ENCODE measurements at places on chromosomes 13 and 19.
A peak's percentile ranks its signal among the peaks of the same experiment; 100 is the strongest.

DNA sequence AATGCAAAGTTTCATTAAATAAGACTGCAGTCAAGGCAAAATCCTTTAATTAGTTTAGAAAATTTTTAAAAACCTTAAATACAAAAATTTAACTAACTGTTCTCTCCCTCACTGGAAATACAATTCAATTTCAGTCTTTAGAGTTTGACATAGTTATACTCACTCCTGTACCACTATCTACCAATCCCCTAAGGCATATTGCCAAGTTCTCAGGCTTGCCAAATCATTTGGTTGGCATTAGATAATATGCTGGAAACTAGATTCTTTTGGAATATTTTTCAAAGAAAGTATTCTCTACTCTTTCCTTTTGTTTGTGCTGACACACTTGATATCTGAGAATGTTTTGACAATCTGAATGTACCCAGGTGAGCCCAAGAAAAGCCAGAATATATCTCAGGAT is 77.2 kb downstream of the TSC22D1 start:
- no peak for DNase-seq

GRCh38 chr13:40438022-40438680 is 228.3 kb downstream of the FOXO1 start:
- no peak for DNase-seq

GRCh38 chr13:45728759-45729158 is 26.6 kb downstream of the CBY2 start:
- DNase-seq: peak; percentile 61

DNA sequence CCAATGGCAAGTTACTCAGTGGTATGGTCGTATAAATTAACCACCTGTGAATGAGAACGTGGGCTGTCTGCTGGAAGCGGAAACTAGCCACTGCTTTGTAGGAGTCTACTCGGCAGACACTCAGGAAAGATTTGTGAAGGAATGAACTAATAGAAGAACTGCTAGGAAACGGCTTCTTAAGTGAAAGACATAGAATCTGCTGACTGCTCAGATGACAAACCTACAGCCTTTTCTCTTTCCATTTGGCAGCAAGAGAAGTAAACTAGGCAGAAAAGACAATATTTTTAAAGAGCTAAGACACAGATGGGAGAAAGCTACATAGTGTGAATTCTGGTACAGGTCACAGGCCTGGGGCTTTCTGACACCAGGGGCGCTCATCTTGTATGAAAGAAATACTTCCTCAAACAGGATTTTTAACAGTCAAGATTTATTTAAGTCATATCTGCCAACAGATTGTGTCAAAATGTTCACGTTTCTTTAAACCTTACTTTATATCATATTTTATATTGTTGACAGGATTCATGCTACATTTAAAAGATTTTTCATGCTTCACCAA is 78.4 kb downstream of the MIPEP start:
- DNase-seq: no peak

DNA sequence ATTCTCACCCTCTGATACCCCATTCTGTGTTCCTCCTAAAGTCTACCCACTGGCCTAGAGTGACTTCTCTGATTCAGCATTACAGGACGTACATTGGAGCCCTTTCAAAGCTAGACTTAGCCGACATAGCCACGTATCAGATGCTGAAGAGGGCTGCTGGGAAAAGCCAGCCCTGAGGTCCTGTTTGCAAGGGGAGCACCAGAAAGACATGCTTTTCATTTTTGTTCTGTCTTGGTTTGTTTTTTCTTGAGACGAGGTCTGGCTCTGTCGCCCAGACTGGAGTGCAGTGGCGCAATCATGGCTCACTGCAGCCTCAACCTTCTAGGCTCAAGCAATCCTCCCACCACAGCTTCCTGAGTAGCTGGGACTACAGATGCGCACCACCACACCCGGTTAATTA is 6.3 kb upstream of the ZSWIM4 start:
- DNase-seq: no peak

DNA sequence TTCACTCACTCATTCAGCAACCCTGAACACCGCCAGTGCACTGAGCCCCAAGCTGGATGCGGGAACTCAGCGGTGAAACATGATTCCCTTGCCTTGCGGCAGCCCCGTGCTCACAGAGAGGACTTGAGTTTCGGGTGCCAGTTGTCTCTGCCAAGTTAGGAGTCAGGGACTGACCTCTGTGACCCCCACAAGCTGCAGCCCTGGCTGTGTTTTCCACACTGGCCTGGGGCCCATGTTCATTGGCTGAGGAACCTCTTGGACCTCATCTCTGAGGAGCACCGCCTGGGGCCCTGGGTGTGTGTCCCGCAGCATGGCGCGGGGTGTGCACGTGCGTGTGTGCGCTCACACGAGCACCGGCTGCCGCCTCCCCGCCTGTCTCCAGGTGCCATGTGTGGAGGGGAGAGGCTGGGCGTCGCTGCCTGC is 31.0 kb downstream of the CAPN12 start:
- no peak for DNase-seq

DNA sequence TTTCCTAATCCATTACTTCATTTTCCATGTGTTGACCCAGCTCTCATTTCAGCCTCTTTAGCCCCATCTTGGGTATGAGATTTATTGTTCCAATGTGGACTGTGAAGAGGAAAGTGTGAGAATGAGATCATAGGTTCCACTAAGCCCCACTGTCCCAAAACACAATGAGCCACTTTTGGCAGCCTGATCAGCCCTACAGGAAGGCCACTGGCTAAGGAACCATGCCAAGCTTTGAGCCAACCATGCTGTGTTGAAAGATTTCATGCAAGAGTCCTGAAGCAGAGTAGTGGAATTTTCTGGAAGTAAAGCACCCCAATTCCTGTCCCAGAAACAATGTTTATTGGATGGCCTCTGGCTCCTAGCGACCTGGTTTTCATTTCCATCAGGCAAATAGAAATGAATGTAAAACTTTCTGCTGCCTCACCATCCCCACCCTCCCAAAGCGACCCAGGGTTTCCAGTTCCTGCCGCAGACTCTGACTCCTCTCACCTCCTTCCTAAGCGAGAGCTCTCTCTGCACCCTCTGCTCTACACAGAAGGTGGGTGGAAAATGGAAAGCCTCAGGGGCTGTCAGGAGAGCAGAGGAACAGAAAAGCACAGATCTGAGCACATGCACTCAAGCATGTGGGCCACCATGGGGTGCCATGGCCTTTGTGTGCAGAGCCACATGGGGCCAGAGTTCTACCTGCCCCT is 73.1 kb downstream of the KCTD12 start:
- DNase-seq: no peak

DNA sequence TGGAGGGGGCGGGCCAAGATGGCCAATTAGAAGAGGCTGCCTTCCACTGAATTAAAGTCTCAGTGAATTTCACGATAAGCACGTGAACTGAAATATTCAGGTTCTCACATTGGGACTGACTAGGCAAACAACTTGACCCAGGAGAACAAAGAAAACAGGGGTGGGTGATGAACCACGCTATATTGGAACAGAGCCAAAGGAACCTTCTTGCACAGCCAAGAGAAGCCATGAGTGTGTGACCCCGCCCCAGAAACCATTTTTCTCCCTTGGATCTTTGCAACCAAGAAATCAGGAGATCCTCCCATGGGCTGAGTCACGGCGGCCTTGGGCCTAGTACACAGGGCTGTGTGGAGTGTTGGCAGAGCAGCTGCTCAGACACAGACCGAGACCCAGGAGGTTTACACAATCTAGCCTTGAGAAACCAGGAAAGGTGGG is 36.8 kb downstream of the ERICH4 start:
- DNase-seq: peak; percentile 24

DNA sequence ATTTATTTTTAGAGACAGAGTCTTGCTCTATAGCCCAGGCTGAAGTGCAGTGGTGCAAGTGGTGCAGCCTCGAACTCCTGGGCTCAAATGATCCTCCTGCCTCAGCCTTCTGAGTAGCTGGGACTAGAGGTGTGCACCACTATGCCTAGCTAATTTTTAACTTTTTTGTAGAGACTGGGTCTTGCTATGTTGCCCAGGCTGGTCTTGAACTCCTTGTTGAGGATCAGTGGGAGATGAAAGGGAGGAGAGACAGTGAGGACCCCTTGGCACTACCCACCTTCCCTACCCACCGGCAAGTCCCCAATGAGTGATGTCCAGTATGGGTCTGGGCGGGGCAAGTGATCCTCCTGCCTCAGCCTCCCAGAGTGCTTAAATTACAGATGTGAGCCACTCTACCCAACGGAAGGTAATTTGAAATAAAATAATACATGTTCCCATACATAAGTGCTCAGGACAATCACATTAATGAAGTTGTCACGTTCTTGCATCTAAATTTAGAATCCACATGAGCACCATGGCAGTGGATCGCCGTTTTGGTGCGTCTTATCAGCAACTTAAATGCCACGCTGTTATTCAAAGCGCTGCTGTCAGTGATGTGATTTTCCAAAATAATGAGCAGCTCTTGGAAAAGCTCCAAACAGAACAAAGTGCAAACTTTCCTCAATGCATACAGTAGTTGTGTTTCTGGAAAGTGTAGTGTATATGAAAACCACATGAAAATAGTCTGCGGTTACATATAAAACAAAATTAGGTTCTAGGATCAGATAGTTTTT is 5.9 kb upstream of the ARL11 start:
- no peak for DNase-seq

GRCh38 chr13:22800526-22801401 is 380.0 kb upstream of the SGCG start:
- peak; percentile 29 for DNase-seq

GRCh38 chr13:34419755-34420154 is 522.3 kb upstream of the NBEA start:
- peak; percentile 46 for DNase-seq

GRCh38 chr13:71967990-71968389 is 101.0 kb upstream of the DACH1 start:
- no peak for DNase-seq

DNA sequence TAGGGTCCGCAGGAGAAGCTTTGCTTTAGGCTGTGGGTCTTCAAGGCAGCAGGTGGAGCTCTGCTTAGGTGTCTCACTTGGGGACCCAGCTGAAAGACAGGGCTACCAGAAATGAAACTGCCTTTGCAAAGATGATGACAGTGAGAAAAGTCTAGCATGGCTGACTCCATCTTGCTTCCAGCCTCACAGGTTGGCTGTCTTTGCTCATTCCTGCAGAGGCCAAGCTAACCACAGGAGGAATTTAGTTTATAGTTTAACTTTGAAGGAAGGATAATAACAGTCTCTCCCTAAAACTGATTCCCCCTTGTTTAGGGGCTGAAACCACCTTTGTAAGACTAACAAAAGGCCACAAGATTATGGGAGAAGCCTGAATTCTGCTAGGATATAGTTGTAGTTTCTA is 252.4 kb downstream of the UQCRFS1 start:
- DNase-seq: no peak

DNA sequence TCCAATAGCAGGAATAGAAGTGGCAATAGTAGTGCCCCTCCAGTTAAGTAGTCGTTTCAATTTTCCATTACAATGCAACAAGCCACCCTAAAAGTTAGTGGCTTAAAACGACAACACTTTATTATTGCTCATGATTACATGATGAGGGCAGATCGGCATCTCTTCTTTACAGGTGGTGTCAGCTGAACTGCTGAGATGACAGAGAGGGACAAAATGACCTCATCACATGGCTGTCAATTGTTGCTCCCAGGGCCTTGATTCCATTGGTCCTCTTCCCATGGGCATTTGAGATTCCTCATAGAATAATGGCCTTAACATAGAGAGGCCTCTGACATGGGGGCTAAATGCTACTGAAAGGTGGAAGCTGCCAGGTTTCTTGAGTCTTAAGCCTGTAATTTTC is 679.8 kb upstream of the KLHL1 start:
- no peak for DNase-seq

DNA sequence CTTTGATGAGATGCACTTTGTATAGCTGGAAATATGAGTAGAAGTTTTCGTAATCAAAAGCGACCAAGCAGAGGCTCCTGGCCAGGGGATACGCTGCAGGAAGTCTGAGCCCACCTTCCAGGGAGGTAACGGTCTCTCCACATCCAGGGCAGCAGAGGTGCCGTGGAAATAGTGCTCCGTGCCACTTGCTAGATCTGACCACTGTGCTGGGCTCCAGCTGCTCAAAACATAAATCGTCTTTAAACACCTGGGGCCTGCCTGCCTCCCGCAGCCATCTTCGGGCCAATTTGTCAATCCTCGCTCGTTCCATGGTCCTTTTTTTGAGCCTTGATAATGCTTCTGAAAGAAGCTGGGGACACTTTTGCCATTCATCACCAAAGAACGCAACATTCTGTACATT is 445.0 kb downstream of the ZNF536 start:
- DNase-seq: no peak

GRCh38 chr13:76425935-76426334 is 460.3 kb downstream of the KCTD12 start:
- no peak for DNase-seq

- DNase-seq: no peak
These were observed 40.5 kb upstream of the POMP start for GRCh38 chr13:28618230-28618994.

DNA sequence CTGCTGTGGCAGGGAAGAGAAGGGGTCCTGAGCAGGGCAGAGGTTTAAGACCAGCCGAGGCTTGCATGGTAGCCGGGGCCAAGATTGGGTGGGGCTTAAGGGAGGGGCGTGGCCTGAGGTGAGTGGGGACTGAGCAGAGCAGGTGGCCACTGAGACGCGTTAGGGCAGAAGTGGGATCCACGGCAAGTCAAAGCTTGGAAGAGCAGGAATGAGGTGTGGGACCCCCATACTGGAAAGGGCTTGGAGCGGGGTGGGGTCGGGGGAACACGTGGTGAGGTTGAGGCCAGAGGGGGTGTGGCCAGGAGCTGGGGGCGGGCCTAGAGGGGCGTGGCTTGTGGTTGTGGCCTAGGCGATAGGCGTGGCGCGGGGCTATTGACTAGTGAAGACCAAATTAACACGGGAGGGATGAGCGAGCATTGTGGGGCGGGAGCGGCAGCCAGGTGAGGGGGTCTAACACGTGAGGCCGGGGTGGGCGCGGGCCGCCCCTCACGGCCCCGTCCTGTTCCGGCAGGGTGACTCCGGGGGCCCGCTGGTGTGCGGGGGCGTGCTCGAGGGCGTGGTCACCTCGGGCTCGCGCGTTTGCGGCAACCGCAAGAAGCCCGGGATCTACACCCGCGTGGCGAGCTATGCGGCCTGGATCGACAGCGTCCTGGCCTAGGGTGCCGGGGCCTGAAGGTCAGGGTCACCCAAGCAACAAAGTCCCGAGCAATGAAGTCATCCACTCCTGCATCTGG is 3.3 kb downstream of the CFD start:
- DNase-seq: peak; percentile 57

- peak; percentile 59 for DNase-seq
These were observed 750 bp downstream of the RAB20 start for GRCh38 chr13:110560601-110561343.

DNA sequence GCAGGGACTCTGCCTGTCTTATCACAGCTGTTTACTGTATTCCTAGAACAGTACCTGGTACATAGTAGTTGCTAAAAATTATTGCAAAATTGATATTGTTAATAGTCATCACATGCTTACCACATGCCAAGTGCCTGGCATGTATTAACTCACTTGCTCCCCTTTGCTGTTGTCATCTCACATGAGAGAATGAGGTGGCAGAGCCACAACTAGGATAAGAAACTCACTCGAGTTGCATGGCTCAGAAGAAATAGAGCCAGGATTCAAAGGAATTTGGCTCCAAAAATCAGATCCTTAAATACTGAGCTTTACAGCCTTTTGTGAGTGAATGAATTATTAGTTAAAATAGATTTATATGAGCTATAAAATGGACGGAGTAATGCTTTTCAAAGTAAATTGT is 42.6 kb downstream of the B3GLCT start:
- no peak for DNase-seq
